ENCODE measurements at places on chromosomes 2 and 18.

DNA sequence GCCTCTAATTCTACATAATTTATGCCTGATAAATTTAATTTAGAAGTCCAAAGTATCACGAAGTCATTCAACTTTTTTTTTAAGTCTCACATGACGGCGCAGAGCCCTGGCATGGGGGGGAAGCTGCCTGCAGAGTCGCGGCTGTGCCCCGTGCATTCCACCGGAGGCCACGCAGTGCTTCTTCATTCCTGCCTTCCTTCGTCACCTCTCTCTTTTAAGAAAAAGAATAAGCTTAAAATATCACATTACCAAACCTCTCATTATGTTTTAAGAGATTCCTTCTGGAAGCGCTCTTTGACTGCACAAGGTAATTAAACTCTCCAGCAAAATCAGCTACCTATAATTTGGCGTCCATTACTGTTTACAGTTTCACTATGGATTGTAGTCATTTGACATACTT is 20.3 kb upstream of the KIDINS220 start:
- no peak overlapping the region for H3K4me3 ChIP-seq
- no peak for DNase-seq
- H3K27me3 ChIP-seq: no peaks in the 10 kb centered on the region
- no peak overlapping the region for H3K27ac ChIP-seq

DNA sequence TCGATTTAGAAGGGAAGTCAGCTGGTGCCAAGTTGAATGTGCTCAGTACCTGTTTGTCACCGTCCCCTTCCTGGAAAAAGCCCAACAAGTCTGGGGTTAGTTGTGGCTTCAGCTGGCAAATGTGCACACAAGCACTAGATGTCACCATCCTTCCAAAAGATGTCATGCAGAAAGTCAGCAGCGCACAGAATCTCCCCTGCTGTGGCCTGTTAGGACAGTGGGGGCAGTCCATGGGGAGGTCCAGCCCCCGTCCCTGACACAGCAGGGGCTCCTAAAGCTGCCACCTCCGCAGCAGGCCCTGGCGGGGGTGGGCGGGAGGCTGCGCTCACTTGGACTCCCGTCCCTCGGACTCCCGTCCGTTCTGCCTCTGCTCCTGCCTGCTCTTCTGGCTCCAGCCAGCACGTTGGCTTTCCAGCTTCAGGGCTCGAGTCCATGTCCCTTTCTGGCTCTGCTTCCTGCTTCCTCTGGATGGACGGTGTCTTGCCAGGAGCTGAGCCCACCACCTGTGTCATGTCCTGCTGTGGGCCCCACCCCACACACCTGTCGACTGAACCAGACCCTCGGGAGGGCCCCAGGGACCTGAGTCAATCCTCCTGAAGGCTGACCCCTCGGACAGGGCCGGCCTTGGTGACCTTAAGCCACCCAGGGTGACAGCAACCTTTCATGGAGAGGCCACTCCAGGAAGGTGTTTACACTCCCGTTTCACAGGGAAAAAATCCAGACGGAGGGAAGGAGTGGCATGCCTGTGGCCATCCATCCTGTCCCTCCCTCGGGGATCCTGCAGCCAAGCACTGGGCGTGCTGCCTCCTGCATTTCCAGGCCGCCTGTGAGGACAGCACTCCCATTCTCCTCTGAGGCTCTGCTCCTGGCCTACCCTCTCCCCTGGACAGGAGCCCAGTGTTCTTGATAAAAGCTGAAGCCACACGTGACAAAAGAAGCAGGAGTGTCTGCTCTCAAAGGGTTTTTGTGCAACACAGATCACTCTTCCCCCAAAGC is 8.5 kb downstream of the RAB17 start:
- H3K36me3 ChIP-seq: peaks cover 83% of the 10 kb centered on the region
- no peak overlapping the region for H3K27ac ChIP-seq
- peaks cover 24% of the 10 kb centered on the region for H3K4me1 ChIP-seq
- H3K27me3 ChIP-seq: no peaks in the 10 kb centered on the region

- H3K27ac ChIP-seq: no peak overlapping the region
- H3K4me3 ChIP-seq: no peak overlapping the region
- no peaks in the 10 kb centered on the region for H3K27me3 ChIP-seq
- H3K4me1 ChIP-seq: no peaks in the 10 kb centered on the region
These were observed 299.5 kb downstream of the CCDC102B start for GRCh38 chr18:69097349-69097748.

DNA sequence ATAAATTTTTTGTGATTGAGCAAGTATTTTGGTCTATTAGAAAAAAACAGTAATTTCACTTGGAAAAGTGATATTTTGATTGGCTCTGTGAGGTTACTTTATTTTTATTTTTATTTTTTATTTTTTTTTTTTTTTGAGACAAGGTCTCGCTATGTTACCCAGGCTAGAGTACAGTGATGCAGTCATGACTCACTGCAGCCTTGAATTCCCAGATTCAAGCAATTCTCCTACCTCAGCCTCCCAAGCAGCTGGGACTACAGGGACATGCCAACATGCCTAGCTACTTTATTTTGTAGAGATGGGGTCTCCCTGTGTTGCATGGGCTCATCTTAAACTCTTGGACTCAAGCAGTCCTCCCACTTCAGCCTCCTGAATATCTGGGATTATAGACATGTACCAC is 60.9 kb upstream of the MGAT5 start:
- H3K27ac ChIP-seq: no peak overlapping the region
- H3K4me3 ChIP-seq: no peak overlapping the region
- DNase-seq: no peak
- H3K4me1 ChIP-seq: no peaks in the 10 kb centered on the region
- H3K27me3 ChIP-seq: no peaks in the 10 kb centered on the region

GRCh38 chr2:67313536-67313935 is 83.6 kb upstream of the ETAA1 start:
- H3K4me3 ChIP-seq: no peak overlapping the region
- H3K4me1 ChIP-seq: no peaks in the 10 kb centered on the region
- no peaks in the 10 kb centered on the region for H3K27me3 ChIP-seq
- no peak overlapping the region for H3K27ac ChIP-seq
